Activated CD4-positive, alpha-beta T cell treated with anti-CD3 and anti-CD28 coated beads for 1 hour (primary cell): ENCODE measurements at places on chromosomes 5 and 9.

- no peak for DNase-seq
Observed at GRCh38 chr5:172860520-172861443, 26.7 kb downstream of the ERGIC1 start.

DNA sequence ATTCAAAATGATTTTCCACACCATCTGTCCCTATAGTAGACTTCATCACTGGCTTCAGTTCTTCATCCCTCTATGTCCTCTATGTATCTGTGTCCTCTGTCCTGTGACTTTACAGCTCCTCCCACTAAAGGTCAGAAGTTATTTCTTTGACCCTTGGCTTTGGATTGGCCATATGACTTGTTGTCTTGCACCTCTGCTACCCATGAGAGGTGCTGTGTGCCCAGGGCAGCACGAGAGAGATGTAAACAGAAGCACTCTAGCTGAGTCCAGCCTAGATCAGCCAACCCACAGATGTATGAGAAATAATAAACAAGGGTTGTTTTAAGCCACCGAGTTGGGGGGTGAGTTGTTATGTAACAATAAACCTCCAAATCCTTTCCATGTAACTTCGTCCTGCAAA, 63.4 kb upstream of the ENTREP1 start:
- no peak for DNase-seq

GRCh38 chr5:67515762-67516161, 319.2 kb upstream of the CD180 start:
- no peak for DNase-seq

- no peak for DNase-seq
Observed at GRCh38 chr9:87122947-87123685, 175.8 kb upstream of the GAS1 start.

DNA sequence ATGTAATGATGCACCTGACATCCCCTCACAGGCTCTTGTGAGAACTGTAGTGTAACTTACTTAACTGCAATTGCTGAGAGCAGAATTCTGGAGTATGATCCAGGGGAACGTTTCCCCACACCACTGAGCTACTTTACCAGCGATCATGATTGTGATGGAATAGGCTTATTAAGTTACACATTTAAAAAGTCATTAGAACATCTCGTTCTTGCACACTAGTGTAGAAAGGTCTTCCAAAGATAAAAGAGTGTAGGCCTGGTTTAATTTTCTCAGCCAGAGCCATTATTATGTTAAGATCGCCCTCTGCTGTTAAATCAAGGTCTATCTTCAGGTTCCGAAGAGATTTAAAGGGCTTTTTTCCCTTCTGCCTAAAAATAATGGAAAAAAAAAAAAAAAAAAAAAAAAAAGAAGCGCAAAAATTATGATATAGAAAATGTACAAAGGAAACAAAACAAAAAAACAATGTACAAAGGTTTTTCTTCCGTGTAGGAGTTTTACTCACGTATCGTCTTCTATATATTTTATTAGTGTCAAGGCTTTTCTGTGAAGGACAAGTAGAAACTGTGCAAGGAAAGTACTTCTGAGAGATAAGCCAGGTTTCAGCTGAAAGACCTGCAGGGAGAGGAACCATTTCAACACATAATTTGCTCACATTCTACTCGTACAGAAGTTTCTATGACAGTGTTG, 18.6 kb upstream of the MOB3B start:
- no peak for DNase-seq

GRCh38 chr9:69364510-69365150, 39.6 kb downstream of the ENTREP1 start:
- DNase-seq = no peak

GRCh38 chr5:57302164-57302563, 128.3 kb downstream of the GPBP1 start:
- DNase-seq = peak; percentile 16

DNA sequence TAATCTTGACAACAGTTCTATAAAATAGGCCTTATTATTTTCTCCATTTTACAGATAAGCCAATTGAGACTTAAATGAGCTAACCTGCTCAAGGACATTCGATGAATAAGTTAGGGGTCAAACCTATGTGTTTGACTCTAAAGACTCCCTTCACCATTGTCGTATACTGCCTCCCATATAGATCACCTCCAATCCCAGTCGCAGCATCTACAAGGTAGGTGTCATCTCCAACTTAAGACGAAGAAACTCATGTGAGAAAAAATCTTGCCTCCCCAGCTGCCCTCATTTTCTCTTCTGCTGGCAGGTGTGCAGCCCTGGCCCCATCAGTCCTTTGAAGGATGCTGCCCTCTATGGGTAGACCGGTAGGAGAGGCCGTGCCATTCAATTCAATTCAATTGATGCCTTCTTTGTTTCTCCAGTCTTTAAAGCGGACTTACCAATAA, 75.2 kb upstream of the SMARCA2 start:
- no peak for DNase-seq

GRCh38 chr5:137888466-137888862, 793 bp upstream of the PKD2L2 start:
- DNase-seq = no peak

GRCh38 chr5:57408714-57409113, 73.9 kb downstream of the ACTBL2 start:
- no peak for DNase-seq

- DNase-seq = no peak
Observed at GRCh38 chr5:18068826-18069225, 434.6 kb downstream of the TAF11L14 start.

GRCh38 chr9:124190761-124191160, 67.0 kb upstream of the NEK6 start:
- DNase-seq = no peak
